ENCODE measurements at places on chromosomes 6 and 20. TPM values are rescaled to one million over a fixed set of nuclear protein-coding genes. Genes with fewer than 3 reads are reported as not detected.

The EFCAB8 gene
- 0.28 TPM for total RNA-seq

DNA sequence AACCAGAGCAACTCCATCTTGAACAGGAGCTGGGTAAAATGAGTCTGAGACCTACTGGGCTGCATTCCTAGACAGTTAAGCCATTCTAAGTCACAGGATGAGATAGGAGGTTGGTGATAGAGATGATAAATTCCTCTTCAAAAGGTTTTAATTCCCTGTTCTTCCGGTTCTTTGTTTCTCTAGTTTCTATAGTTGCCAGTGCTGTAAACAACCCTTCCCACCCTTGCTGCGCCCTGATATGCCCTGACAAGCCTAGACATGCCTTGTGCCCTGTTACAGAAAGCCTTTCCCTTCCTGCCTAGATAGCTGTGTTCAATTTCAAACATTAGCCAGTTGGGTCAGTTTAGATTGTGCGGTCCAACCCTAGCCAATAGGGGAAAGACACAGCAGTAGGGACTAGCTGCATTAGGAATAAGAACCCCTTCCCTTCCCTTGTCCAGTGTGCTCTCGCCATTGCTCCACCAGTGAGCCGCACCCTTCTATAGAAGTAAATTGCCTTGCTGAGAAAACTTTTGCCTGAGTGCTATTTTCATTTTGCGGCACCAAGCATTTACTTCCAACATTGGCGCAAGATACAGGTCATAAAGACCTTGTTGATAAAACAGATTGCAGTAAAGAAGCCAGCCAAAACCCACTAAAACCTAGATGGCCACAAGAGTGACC, 52.5 kb upstream of the CCN2 start:
- no peak for DNase-seq

The PNPLA1 gene
- not detected for total RNA-seq

DNA sequence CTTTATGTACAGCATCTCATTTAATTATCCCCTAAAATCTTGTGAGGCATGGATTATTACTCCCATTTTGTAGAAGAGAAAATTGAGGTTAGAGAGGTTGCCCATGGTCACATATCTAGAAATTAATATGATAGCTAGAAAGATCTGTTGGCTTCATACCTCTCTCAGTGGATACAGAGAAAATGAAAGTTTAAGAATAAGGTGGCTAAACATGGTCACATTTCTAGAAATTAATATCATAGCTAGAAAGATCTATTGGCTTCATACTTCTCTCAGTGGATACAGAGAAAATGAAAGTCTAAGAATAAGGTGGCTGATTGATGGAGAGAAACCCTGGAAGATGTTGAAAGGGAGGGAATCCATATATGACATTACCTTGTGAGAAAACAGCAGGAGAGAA, 260.7 kb upstream of the MAN1A1 start:
- DNase-seq = no peak

GRCh38 chr20:36847710-36848040, 28.3 kb upstream of the TLDC2 start:
- no peak for DNase-seq

DNA sequence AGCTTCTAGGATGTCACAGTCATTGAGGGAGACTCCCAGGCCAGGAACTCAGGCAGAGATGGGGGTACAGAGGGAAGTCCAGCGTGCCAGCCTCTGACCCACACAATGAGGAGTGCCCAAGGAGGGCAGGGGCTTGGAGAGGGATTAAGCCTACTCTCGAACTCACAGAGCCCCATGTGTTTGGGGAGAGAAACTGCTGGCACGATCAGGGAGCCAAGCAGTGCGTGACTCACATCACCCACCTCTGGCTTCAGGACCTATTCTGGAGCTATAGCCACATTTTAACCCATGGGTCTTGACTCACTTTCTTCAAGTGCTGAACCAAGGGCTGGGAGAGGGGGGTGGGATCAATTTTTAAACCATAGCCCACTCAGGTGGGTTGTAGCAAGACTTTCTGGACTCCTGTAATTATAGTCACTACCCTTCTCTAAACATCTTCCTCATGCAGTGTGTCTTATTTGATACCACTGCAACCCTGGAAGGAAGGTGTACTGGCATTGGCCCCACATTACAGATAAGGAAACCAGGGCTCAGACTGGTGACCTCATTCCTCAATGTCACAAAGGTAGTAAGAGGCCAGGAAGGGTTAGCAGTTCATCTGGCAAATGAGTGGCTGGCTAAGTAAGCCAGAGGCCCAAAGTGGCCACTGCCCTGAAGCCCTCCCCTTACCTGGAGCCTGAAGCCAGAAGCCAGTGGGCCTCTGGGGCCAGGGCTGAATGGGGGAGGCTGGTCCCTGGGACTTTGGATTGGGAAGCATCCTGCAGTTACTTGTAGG, 12.0 kb downstream of the FOXP4 start:
- no peak for DNase-seq

- no peak for DNase-seq
Measured at GRCh38 chr6:77026341-77026740, 436.9 kb downstream of the HTR1B start.

DNA sequence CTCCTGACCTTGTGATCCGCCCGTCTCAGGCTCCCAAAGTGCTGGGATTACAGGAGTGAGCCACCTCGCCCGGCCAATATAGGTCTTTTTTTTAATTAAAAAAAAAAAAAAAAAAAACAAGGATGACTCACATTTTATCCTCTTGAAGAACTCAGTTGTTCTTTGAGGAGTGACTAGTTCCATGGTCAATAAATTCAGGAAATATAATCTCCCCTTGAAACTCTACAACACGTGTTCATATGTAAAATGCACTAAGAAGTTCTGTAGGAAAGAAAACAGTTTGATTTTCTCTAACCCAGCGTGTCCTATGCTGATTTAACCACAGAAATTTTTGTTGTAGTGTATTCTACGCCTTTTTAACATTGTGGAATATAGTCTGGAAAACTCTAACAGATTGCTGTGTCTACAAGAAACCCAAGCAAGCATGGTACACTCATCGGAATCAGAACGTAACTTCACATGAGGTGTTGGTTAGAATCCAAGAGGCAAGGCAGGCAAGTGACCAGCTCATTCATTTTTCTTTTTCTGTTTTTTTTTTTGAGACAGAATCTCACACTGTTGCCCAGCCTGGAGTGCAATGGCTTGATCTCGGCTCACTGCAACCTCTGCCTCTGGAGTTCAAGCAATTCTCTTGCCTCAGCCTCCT, 79.0 kb upstream of the ZNF217 start:
- no peak for DNase-seq

The LST1 gene
- not detected for total RNA-seq

The RAMACL gene
- 0.15 TPM for total RNA-seq

Measured in SJCRH30 (cell line).